ENCODE measurements at places on chromosomes 3 and 15.

- no peak for DNase-seq
Measured at GRCh38 chr3:25423780-25424588, 4.1 kb upstream of the RARB start.

DNA sequence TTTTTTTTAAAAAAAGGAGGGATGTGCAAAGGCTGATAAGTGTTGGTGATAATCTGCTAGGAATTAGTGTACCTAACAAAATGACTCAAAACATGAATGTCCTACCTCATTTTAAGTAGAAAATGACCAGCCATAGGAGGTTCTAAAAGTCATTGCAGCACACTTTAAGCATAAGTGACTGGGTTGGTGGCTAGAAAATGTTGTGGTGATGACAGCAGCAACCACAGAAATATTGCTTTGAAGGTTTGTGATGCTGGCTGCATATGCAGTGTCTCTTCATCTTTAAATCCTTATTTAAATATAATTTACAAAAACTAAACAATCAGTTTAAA is 55.2 kb downstream of the CMSS1 start:
- DNase-seq, result no peak

- DNase-seq, result no peak
Measured at GRCh38 chr15:98599909-98600691, 48.2 kb upstream of the IGF1R start.

- no peak for DNase-seq
Measured at GRCh38 chr15:48695827-48696573, 50.5 kb upstream of the FBN1 start.

DNA sequence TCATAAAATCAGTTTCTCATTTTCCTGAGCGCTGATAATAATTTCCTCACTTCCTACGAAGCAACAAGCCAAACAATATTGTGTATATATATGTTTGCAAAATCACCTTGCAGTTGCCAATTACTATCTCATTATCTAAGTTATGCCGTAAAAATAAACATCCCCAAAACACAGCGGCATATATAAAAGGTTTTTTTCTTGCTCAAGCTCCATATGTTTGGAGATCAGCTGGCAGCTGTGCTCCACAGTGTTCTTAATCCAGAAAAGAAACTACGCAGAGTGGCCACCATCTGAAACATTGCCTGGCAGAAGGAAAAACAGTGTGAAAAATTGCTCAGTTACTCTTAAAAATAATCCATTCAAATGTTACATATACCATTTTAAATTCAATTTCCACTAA is 951.4 kb downstream of the PLOD2 start:
- DNase-seq, result no peak

DNA sequence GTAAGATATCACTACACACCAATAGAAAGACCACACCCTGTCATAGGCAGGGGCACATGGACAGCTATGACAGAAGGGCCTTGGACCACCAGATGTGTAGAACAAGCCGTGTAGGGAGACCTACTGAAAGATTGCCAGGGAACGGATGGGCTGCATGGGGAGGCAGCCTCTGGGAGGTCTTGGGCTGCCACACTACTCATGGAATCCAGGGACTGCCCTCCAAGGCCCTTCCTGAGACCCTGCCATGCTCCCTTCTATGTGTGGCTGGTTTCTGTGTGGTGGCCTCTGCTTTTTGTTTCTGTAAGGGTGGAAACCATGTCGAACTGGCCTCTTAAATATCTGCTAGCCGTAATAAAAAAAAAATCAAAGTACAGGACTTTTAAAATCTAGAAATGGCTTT is 86.9 kb downstream of the OCA2 start:
- DNase-seq, result no peak

Measured in chondrocyte (in vitro differentiated cells).